Camera-type eye (tissue), 1 donor: ENCODE measurements at places on chromosomes 16 and 17. TPM values are rescaled to one million over a fixed set of nuclear protein-coding genes. Genes with fewer than 3 reads are reported as not detected.

The CDYL2 gene
- total RNA-seq, result 8.1 TPM

The DPEP2 gene
- total RNA-seq, result 1.3 TPM

The TNS4 gene
- total RNA-seq, result 1.8 TPM

The PRSS33 gene
- total RNA-seq, result 2.9 TPM

The MYL11 gene
- total RNA-seq, result 194 TPM

The CYGB gene
- 12.5 TPM for total RNA-seq

The PNMT gene
- total RNA-seq, result 1.2 TPM

The ERCC4 gene
- total RNA-seq, result 19.6 TPM

The ESRP2 gene
- 4.6 TPM for total RNA-seq

The DOC2A gene
- total RNA-seq, result 2.7 TPM

The PNPO gene
- total RNA-seq, result 14.2 TPM

The CBX8 gene
- total RNA-seq, result 17.4 TPM

The TMEM235 gene
- 1.8 TPM for total RNA-seq

The FBXW10B gene
- total RNA-seq, result 1.5 TPM

The TEKT5 gene
- 0.44 TPM for total RNA-seq
